HCT116 (cell line): ENCODE measurements at places on chromosomes 5 and 9. TPM values are rescaled to one million over a fixed set of nuclear protein-coding genes. Genes with fewer than 3 reads are reported as not detected.

SCGB3A2 gene
- not detected for total RNA-seq

GADD45G gene
- not detected for total RNA-seq

LOX gene
- 0.12 TPM for total RNA-seq

DNA sequence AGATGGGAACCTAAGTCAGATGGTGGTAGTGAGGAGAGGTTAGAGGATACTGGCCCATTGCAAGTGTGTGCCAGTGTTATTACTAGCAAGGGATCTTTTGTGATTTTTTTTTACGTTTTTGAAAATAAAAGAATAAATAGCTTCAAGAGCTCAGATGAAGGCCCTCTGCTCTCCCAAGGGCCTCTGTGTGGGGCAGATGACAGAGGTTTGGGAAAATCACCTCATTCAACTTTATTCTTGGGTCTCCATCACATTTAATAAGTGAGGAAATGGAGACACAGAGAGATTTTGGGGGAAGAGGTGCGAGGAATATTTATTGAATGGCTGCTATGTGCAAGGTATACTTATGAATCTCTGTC, 10.1 kb upstream of the TRAF1 start:
- no peak overlapping the region for H3K4me3 ChIP-seq
- no peaks in the 10 kb centered on the region for H3K27me3 ChIP-seq
- H3K4me1 ChIP-seq = peaks cover 14% of the 10 kb centered on the region

DNA sequence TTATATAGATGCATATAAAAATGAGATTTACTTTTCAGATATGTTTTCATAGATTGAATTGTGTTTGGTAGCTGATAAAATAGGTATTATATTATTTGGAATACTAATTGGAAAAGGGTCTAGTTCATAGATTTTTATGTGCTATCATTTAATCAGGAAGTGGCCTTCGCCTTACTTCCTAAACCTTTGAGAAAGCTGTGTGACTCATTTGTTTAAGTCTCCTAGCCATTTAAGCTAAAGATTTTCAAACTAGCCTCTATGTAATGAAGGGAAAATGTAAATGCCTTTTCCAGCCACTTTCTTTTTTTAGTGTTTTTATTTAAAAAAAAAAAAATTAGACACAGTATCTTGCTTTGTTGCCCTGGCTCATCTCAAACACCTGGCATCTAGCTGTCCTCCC, 97.5 kb downstream of the DMXL1 start:
- H3K36me3 ChIP-seq = no peaks in the 10 kb centered on the region
- no peak overlapping the region for H3K4me3 ChIP-seq
- no peaks in the 10 kb centered on the region for H3K4me1 ChIP-seq
- no peak overlapping the region for H3K27ac ChIP-seq
- no peaks in the 10 kb centered on the region for H3K27me3 ChIP-seq

GRCh38 chr9:114428466-114428865, 40.7 kb upstream of the AKNA start:
- no peak for DNase-seq
- no peak overlapping the region for H3K4me3 ChIP-seq
- no peaks in the 10 kb centered on the region for H3K27me3 ChIP-seq
- H3K36me3 ChIP-seq = no peaks in the 10 kb centered on the region

PPIC gene
- total RNA-seq = 21.5 TPM

ATP10B gene
- 0.07 TPM for total RNA-seq

DNA sequence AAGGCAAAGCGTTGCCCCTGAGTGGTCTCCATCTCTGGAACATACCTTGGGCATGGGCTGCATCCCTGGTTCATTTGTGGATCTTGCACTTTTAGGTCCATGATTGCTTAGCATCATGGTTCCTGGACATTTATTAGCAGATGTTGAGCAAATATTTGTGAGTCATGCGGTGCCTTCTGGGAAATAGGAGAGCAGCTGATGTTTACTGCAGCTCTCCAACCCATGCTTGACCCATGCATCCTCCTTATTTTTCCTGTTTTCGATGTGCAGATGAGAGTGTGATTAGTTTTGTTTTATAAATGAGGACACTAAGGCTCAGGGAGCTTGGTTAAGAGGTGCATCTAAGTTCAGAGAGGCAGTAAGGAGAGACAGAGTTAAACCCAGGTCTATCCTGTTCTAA, 253.7 kb downstream of the ICE1 start:
- H3K4me1 ChIP-seq = no peaks in the 10 kb centered on the region
- no peak overlapping the region for H3K27ac ChIP-seq
- H3K4me3 ChIP-seq = no peak overlapping the region
- DNase-seq = no peak

DNA sequence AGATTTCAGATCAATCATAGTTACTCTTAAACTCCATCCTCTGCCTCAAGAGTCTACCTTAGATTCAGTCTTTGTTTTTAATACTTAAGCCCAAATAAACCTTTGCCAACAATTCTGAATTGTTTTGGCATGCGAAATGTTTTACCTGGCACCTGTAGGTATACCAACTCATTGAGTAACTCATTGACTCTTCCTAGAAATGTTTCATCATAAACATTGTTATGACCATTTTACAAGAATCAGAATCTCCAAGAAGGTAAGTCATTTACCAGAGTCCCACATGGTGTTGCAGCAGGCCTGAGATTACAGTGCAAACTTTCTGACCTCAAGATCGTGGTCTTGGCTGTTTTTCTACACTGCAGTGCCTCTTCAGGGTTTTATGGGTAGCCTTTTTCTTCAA, 750.4 kb downstream of the BRINP1 start:
- H3K27me3 ChIP-seq = no peaks in the 10 kb centered on the region
- no peak overlapping the region for H3K4me3 ChIP-seq
- no peak overlapping the region for H3K27ac ChIP-seq
- no peaks in the 10 kb centered on the region for H3K36me3 ChIP-seq
- H3K4me1 ChIP-seq = no peaks in the 10 kb centered on the region
